ENCODE measurements at places on chromosomes 12 and 14. TPM values are rescaled to one million over a fixed set of nuclear protein-coding genes. Genes with fewer than 3 reads are reported as not detected.

GRCh38 chr12:112322882-112323547, 59.2 kb downstream of the HECTD4 start:
- peaks cover 7% of the 10 kb centered on the region for H3K4me1 ChIP-seq
- no peaks in the 10 kb centered on the region for H3K27me3 ChIP-seq
- H3K36me3 ChIP-seq, result no peaks in the 10 kb centered on the region
- H3K4me3 ChIP-seq, result no peak overlapping the region
- H3K27ac ChIP-seq, result no peak overlapping the region
- DNase-seq, result no peak

DNA sequence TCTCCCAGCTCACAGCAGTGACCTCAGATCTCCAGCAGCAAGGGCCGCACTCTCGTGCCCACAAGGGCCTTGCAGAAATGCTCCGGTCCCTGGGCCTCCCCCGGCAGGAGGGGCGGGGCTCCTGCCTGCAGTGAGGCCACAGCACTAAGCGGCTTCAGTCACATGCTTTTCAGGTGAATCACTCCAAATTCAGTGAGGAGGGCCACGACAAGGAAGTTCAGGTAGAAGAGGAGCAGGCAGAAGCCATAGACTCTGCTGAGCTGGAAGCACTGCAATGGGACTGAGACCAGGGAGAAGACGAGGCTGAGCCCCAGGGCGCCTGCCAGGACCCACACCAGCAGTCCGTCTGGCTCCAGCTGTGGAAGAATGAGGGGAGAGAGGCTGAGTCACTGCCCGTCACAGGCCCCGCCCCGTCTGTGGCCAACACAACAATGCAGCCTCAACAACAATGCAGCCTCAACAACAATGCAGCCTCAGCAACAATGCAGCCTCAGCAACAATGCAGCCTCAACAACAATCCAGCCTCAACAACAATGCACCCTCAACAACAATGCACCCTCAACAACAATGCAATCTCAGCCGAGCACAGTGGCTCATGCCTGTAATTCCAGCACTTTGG, 35.2 kb downstream of the SLC8B1 start:
- peaks cover 11% of the 10 kb centered on the region for H3K4me1 ChIP-seq
- no peaks in the 10 kb centered on the region for H3K27me3 ChIP-seq
- no peak overlapping the region for H3K4me3 ChIP-seq
- peak; percentile 87 for DNase-seq
- H3K36me3 ChIP-seq, result peaks cover 56% of the 10 kb centered on the region
- peak overlapping the region; percentile 77 for H3K27ac ChIP-seq

- H3K27me3 ChIP-seq, result no peaks in the 10 kb centered on the region
- peak within 1 kb of the TSS; percentile 85 for H3K4me3 ChIP-seq
- no peaks in the 10 kb centered on the region for H3K36me3 ChIP-seq
- peaks cover 32% of the 10 kb centered on the region for H3K4me1 ChIP-seq
- DNase-seq, result peak; percentile 90
- H3K27ac ChIP-seq, result peak within 1 kb of the TSS; percentile 98
Observed at GRCh38 chr14:34714320-34715126, at the start of gene CFL2. TSS of gene CFL2 (minus strand) at chr14:34714593. CDS start at chr14:34714540, 53 bp downstream.

DNA sequence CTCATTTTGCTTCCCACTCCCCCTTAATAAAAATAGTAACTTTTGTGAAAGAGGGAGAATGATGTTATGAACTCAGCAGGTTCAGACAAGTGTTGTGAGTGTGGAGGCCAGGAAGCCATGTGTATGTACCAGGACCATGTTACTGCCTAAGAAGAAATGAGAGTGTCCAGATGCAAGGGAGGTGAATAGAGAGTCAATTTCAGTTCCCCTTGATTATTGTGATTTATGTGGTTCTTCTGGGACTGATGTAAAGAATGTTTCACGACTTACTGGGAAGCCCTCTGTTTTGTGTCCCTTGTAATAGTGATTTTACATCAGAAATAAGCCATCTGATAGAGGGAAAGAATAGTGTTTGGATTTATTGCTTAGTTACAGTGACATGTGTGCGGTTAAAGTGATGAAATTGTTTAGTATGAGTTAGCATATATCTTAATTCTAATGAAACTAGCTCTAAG, 32.5 kb downstream of the FBXO34 start:
- H3K36me3 ChIP-seq, result no peaks in the 10 kb centered on the region
- DNase-seq, result no peak
- no peaks in the 10 kb centered on the region for H3K27me3 ChIP-seq
- no peak overlapping the region for H3K4me3 ChIP-seq

- H3K4me3 ChIP-seq, result no peak overlapping the region
- no peak overlapping the region for H3K27ac ChIP-seq
- H3K36me3 ChIP-seq, result no peaks in the 10 kb centered on the region
Observed at GRCh38 chr14:65461730-65462129, 49.2 kb downstream of the FUT8 start.

DNA sequence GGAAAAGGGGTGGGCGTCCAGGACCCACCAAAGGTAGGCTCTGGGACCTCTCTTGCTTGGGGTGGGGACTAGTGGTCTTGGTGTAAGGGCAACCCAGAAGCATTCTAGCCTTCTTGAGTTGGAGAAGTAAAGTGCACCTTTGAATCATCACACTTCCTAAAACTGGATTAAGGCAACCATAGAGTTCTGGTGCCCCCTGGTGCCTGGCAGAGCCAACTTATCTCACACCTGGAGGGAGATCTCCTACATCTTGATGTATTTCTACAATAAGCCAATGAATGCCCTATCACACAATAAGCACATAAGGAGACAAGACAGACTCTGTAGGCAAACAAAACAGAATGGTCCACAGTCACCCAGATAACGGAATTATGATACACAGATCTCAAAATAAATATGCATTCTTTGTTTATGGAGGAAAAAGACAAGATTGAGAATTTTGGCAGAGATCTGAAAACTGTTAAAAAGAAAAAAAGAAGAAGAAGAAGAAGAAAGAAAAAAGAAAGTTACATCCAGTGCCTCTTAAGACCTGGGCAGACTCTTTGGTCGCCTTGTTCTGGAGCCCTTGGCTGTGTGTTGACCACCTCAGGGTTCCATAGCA, 95.9 kb upstream of the PPP2R5C start:
- H3K27me3 ChIP-seq, result no peaks in the 10 kb centered on the region
- DNase-seq, result no peak
- no peaks in the 10 kb centered on the region for H3K4me1 ChIP-seq
- H3K27ac ChIP-seq, result no peak overlapping the region

DNA sequence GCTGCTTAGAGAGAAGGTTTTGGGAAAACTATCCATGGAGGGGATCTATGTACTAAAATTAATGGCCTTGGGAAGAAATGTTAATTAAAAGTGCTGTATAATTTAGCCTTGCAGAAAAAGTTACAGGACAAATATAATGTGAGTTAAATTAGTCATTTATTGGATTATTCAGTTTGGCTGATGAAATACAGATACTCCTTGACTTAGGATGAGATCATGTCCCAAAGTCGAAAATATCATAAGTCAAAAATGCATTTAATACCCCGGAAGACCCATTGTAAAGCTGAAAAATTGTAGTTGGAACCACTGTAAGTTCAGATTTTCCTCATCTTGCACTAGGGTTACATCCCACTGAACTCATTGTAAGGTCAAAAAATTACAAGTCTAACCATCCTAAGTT, 9.7 kb downstream of the RTRAF start:
- DNase-seq, result no peak
- no peaks in the 10 kb centered on the region for H3K4me1 ChIP-seq
- peaks cover 88% of the 10 kb centered on the region for H3K36me3 ChIP-seq
- no peak overlapping the region for H3K27ac ChIP-seq

DNA sequence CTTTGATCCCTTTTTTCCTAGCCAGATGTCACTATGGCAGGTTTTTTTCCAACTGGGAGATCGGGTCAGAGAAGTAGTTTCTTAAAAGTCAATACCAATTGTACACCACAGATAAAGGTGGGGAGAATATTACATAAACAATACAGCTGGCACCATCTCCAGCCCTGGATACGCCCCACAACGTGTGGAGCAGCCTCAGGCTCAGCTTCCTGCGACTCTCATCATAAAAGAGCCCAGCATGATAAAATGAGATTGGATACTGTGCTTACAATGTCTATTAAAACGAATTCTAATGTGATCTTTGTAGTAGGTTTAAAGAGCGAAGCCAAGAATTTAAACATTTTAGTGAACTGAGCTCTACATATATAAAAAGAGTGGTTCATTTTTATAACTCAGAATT, 21.5 kb downstream of the EFCAB11 start:
- DNase-seq, result no peak
- no peak overlapping the region for H3K4me3 ChIP-seq
- H3K4me1 ChIP-seq, result no peaks in the 10 kb centered on the region
- no peak overlapping the region for H3K27ac ChIP-seq

DNA sequence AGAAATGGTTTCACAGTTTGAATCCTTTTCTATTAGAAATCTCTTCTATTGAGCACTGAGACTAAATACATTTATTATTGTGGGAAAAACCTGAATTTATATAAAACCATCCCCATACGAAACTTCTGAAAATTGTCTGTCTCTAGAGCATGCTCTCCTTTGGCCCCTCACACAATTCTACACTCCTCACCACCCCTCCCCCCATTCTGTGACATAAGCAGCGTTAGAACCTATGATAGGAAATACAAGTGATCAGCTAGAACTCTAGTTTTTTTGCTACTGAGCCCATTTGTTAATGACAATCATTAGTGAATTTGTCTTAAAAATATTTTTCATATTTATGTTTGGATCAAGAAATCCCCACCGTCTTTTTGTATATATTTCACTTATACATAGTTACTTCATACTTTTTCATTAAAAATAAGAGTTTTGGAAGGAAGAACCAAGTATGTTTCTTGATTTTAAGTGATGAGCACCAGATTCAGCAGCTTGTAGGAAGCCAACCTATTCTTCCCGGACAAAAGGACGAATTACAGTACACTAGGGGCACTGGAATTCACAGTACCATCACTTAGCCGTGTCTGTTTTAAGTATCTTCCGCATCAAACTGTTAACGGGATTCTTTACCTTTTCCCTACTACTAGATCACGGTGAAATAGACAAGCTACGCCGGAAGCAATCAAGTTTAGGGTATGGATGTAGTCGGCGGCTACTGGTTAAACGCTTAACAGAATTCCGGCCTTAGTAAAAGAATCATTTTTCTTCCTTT, 724 bp downstream of the GTSF1 start:
- H3K4me3 ChIP-seq, result no peak overlapping the region
- no peak overlapping the region for H3K27ac ChIP-seq
- no peaks in the 10 kb centered on the region for H3K4me1 ChIP-seq
- H3K36me3 ChIP-seq, result no peaks in the 10 kb centered on the region
- no peak for DNase-seq

DNA sequence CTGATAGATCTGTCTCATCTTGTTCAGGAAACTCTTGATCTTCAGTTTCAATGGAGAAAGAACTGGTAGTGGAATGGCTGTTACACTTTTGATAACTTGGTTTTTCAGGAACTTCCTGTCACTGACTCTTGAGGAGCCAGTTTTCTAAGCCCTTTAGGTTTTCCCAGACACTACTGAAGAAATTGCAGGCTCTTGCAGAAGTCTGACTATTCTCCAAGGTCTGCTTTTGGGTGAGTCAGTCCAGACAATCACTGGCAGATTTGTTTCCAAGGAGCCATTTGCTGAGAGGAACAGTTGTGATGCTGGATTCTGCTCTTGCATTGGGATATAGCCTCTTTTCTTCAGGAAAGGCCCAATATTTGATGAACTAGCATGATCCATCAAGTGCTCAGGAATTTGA, 468.0 kb downstream of the FUT8 start:
- H3K36me3 ChIP-seq, result no peaks in the 10 kb centered on the region
- no peaks in the 10 kb centered on the region for H3K4me1 ChIP-seq
- H3K27me3 ChIP-seq, result no peaks in the 10 kb centered on the region

GRCh38 chr12:96033549-96034389, 1.6 kb downstream of the LTA4H start:
- peaks cover 28% of the 10 kb centered on the region for H3K4me1 ChIP-seq
- H3K27me3 ChIP-seq, result no peaks in the 10 kb centered on the region
- H3K27ac ChIP-seq, result peak overlapping the region; percentile 87
- H3K36me3 ChIP-seq, result no peaks in the 10 kb centered on the region
- no peak overlapping the region for H3K4me3 ChIP-seq

DNA sequence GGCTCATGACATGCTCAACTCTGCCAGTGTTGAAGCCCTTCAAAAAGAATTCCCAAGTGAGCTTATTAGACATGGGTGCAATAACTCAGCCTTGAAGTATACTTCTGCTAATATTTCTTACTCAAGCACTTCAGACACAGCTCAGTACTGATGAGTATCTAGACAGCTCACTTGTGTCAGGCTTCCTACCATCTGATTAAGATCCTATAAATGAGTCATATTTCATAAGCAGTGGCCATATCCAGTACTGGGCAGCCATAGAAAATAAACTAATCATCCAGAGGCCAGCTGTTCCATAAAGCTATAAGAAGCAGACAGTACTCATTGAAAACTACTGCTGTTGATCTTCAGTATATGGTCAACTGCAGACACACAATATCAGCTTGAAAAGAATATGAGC, 12.9 kb downstream of the FSCB start:
- no peak overlapping the region for H3K27ac ChIP-seq
- DNase-seq, result no peak
- no peak overlapping the region for H3K4me3 ChIP-seq
- H3K4me1 ChIP-seq, result no peaks in the 10 kb centered on the region
- no peaks in the 10 kb centered on the region for H3K36me3 ChIP-seq

GRCh38 chr12:79373896-79374499, 316.8 kb downstream of the PAWR start:
- H3K4me1 ChIP-seq, result no peaks in the 10 kb centered on the region
- H3K4me3 ChIP-seq, result no peak overlapping the region
- no peaks in the 10 kb centered on the region for H3K36me3 ChIP-seq
- peak; percentile 16 for DNase-seq

Gene CLEC4C
- not detected for total RNA-seq

Gene WNT1
- 0.34 TPM for total RNA-seq

All from upper lobe of left lung (tissue), 6 donors.